Trophoblast cell (in vitro differentiated cells and primary cell): ENCODE measurements at places on chromosomes 6 and 20.

DNA sequence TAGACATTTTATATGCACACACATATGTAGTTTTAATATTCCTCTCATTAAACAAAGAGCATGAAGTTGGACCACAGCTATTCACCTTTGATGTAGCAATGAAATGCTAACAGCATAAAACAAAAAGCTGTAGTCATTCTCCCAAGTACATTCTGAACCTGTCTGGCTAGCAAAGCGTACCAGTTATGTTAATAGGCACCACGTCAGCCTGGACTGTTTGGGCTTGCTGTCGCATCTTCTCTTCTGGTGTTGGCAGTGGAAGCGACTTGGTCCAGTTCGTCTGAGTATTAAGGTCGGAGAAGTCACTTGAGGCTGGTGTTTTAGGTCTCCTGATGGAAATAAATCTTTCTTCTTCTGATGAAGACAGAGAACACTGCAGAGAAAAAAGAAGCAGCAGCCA, 42.8 kb downstream of the HEBP2 start:
- DNase-seq, result no peak

GRCh38 chr6:31592396-31592771, 422 bp downstream of the NCR3 start:
- DNase-seq, result no peak

- no peak for DNase-seq
Observed at GRCh38 chr6:90993770-90994169, 406.9 kb upstream of the MAP3K7 start.

DNA sequence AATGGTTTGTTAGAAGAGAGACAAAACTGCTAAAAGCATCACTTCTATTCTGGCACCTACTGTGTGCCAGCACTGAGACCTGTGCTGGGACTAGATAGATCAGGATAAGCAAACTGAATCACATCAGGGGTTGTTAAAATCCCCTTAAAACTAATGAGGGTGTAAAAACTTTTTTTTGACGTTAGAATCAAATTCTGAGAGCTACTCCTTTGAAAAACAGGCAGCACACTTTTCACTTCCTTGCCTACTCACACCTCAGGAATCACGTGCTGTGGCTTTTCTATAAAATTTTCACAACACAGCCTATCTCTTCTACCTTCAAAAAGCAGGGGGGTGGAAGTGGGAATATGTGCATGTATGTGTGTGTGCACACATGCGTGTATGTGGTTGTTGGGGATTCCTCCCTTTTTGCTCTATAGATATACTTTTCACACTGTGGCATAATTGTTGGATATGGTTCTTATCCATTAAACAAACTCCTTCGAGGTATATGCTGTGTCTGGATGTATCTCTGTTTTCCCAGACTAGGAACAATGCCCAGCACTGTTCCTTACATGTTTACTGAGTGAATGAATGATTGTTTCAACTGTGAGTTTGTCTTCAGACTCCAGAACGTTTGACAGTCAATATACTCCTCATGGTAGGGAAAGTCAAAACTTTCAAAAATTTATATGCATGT, 105.4 kb downstream of the FYN start:
- DNase-seq, result no peak

DNA sequence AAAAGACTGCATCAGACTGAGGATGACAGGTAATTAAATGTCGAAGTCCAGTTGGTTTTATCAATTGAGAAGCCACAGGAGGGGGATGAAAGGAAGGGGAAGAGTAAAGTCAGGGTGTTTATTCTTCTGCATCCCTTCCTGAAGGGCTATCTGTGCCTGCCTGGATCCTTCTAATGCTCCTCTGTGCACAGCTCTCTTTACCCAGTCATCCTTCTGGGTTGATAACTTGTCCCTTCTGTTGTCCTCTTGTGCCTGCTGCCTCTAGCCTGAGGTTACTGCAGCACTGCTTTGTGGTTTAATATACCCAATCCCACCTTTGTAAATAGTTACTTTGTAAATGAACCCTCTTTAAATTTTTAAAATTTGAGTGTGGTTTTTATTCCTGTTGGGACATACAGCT, 1127.3 kb downstream of the EPHA7 start:
- DNase-seq, result no peak

- no peak for DNase-seq
Observed at GRCh38 chr6:169046021-169046420, 207.6 kb downstream of the THBS2 start.

- DNase-seq, result peak; percentile 24
Observed at GRCh38 chr6:105791583-105792318, 294.4 kb upstream of the PRDM1 start.

GRCh38 chr6:47648031-47648430, 50.3 kb upstream of the ADGRF4 start:
- DNase-seq, result no peak

DNA sequence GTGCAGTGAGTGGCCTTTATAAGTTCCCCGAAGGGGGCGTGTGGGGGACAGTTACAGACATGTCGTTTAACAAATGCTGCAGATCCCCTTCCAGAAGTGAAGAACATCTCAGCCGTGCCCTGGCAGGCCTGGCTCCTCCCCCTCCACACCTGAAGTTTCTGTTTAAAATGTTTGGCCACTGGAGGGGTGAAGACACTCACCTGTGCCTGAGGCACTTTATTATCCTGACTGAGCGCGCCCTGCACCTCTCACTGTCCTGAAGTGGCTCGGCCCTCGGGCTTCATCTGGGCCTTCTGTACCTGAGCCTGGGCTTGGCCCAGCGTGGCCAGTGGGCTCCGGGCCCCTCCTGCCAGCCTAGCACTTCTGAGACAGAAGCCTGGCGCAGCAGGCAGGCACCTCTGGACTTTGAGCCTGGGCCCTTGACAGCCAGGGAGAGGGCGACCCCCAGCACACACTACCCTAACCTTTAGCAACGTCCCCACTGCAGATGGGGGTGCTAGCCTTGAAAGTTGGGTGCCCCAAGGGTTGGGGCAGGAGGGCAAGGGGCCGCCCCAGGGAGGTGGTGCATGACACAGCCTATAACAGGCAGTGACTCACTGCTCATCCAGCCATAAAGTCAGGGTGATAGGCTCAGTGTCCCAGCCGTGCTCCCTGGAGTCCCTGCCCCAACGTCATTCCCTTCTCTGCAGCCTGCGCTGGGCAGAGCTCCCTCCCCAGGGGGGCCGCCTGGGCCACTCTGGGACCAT, 13.6 kb upstream of the GATA5 start:
- no peak for DNase-seq

DNA sequence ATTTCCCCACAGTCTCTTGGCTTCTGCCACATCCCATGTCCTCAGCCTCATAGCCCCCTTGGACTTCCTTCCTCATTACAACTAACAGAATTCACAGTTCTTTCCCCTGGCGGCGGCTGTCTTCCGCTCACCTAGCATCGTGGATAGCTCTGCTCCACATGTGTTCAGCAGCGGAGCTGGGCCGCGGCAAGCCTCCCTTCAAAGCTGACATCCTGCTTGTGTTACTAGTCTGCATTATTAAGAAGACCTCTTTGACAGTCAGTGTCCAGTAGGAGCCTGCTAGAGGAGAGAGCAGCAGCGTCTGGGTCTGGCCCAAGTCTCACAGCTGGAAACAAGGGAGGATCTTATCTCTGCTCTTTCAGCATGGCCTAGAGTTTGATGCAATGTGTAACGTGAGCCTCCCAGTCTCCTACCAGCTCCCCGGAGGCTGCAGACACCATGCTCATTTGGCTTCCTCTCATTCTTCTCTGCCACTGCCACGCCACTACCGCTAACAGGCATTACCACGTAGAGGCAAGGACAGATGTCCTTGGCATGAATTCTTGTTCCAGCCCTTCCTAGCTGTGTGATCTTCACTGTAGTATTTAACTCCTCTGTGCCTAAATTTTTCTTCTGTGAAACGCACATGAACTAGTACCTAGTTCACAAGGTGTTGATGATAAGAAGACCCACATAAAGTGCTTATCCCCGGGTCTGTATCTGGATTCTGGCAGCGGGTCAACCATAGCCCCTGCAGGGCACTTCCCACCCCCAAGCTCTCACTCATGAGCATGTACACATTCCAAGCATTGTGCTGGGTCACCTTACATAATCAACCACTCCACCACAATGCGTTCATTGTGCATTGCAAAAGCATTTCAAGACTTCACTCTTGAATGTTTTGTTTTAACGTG, 107.1 kb upstream of the BACH2 start:
- peak; percentile 96 for DNase-seq

DNA sequence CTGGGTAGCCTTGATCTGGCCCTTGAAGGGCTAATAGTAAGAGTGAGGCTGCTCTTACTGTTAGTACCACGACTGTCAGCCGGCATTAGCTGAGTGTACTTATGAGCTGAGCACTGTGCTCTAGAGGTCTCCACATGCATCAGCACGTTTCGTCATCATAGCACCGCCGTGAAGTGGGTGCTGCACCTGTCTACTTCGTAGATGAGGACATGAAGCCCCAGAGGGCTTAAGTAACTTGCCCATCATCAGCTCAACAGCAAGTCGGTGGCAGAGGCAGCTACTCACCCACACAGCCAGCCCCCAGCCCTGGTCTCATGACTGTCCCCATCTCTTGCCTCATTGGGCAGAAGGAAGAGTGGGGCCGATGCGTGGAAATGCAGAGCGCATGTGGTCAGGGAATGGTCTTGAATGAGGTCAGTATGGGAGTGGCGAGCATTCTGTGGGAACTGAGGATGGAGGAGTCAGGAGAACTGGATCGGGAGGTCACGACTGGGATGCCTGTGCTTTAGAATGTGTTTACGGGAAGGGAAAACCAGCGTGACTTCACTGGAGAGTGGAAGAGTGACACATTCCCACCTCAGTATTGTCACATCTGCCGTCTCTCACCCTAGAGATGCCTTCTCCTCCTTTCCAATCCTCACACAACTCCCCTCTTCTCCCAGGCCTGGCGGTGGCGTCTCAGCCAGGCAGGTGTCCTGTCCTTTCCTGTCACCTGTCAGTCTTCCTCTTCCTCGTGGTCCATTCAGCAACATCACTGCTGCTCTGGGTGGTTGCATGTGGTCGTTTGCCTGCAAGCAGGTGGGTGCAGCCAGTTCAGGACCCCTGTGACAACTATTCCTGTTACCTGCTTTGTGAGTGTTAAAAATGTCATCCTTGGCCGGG, 6.0 kb downstream of the SYTL3 start:
- no peak for DNase-seq

DNA sequence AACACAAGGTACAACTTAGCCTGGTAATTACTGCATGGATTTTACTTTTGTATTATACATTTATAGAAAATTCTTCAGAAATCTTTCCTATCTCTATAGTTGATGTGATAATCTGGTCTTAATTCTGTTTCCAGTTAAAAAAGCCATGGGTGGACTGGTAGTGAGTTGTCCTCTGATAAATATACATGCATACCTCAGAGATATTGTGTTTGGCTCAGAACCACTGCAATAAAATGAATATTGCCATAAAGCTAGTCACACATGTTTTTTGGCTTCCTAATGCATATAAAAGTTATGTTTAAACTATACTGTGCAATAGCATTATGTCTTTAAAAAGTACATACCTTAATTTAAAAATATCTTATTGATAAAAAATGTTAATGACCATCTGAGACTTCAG, 708.6 kb upstream of the MARCKS start:
- no peak for DNase-seq

DNA sequence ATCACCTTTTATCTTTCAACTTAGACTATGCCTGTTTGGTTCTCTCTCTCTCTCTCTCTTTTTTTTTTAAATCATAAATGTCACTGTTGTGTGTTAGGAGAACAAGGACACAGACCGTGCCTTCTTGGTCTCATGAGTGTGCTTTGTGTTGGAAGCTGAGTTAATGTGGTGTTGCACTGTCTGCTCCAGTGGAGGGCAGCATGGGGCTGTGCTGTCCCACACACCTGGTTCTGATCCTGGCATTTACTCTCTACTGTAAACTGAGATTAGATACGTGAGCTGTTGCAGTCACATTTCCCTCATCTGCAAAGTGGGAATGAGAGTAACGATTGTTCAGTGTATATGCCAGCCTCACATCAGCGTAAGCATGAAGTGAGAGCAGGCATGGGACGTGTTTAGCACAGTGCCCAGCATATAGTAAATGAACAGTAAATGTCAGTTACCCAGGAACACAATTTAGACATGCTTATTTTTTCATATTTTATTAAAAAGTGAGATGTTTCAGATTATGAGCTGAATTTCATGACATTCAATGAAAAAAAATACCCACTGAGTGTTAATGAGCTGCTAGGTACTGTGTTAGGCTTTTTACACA, 161.1 kb downstream of the FARS2 start:
- DNase-seq, result peak; percentile 16

DNA sequence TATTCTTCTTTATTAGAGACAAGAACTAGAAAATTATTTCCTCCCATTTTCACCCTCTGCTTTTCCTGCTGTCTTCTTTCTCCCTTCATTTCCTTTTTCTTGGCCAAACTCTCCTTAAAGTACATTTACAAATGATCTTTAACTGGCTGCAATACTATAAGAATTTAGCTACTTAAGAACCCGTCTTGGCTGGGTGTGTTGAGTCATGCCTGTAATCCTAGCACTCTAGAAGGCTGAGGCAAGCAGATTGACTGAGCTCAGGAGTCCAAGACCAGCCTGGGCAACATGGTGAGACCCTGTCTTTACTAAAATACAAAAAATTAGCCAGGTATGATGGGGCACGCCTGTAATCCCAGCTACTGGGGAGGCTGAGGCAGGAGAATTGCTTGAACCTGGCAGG, 39.3 kb upstream of the SRPK1 start:
- no peak for DNase-seq

- DNase-seq, result no peak
Observed at GRCh38 chr6:111555036-111555435, 50.6 kb downstream of the TRAF3IP2 start.

DNA sequence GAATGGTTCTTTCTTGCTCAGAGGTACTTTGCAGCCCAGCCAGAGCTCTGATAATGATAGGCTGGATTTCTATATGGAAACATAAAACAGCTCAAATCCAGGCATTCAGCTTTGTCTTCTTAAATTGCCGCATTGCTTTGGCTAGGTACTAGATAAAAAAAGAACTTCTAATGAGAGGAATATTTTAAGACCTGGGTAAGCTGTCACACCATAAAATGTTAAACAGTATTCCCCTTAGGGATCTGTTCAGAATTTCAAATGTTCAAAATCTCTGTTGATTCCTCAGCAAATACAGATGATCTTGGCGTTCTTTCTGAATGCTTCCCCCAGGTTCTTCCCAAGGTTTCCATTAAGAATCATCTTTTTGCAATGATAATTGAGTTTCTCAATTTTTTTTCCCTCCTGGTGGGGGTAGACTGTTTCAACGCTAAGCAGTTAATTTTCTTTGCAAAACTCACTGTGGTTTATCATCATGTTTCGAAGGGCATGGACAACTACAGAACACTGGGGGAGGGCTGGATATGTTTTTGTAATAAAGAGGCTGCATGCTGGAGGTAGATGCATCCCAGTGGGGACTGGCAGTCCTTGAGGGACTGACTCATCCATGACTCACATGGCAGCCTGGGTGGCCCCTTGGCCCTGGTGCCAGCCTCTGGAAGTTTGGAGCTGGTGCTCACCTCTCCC, 31.0 kb downstream of the TIAM2 start:
- no peak for DNase-seq
